Osteocyte (in vitro differentiated cells): ENCODE measurements at places on chromosomes 11 and 22. TPM values are rescaled to one million over a fixed set of nuclear protein-coding genes. Genes with fewer than 3 reads are reported as not detected.

DNA sequence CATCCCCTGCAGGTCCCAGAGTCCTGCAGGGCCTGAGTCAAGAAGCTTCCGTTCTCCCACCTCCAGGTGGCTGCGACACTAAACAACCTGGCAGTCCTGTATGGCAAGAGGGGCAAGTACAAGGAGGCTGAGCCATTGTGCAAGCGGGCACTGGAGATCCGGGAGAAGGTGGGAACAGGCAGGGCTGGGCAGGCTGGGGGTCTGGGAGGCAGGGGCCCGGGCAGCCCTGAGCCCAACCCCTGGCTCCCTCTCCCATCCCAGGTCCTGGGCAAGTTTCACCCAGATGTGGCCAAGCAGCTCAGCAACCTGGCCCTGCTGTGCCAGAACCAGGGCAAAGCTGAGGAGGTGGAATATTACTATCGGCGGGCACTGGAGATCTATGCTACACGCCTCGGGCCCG is 4.7 kb upstream of the RAB1B start:
- peaks cover 16% of the 10 kb centered on the region for H3K4me1 ChIP-seq
- no peak overlapping the region for H3K4me3 ChIP-seq
- no peak for DNase-seq
- peaks cover 25% of the 10 kb centered on the region for H3K36me3 ChIP-seq
- no peaks in the 10 kb centered on the region for H3K27me3 ChIP-seq
- no peak overlapping the region for H3K27ac ChIP-seq

GRCh38 chr22:38513063-38513462 is 7.0 kb upstream of the DDX17 start:
- no peaks in the 10 kb centered on the region for H3K27me3 ChIP-seq
- no peaks in the 10 kb centered on the region for H3K4me1 ChIP-seq
- H3K4me3 ChIP-seq = no peak overlapping the region
- no peak overlapping the region for H3K27ac ChIP-seq
- DNase-seq = no peak

DNA sequence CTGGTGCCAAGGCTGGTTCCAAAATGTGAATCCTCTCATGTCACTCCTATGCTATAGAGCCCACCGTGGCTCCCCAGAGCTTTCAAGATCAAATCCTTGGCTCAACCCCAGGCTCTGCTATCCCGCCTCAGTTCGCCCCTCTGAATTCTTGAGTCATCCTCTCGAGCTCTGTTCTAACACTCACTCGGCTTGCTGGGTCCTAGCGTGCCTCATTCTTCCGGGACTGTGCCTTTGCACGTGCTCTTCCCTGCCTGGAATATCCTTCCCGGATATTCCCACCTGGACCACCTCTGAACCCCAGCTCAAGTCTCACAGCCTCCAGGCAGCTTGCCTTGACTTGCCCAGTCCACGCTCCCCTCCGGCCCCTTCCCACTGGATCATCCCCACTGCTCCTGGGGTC is 13.0 kb downstream of the KCTD17 start:
- no peaks in the 10 kb centered on the region for H3K4me1 ChIP-seq
- H3K36me3 ChIP-seq = no peaks in the 10 kb centered on the region
- peaks cover 14% of the 10 kb centered on the region for H3K27me3 ChIP-seq
- DNase-seq = no peak

DNA sequence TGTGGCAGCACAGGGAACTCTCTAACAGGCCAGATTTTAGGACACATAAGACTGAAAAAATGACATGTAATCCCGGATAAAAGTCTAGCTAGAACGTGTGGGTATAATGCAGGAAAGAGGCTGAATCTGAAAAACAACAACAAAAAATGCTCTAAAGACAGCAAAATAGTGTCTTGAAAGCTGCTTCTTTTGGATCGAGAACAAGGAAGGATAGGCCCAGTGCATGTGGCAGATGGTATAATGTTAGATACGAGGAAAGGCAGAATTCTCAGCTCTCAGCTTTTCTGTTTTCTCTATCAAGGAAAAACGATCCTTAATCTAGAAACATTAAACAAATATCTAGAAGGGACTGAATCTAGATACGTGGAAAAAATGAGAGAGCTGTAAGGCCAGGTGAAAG is 33.8 kb upstream of the PARVA start:
- H3K36me3 ChIP-seq = peaks cover 3% of the 10 kb centered on the region
- no peaks in the 10 kb centered on the region for H3K27me3 ChIP-seq
- H3K4me3 ChIP-seq = no peak overlapping the region
- DNase-seq = no peak
- no peak overlapping the region for H3K27ac ChIP-seq

GRCh38 chr22:42072606-42073330 is 1.3 kb upstream of the PHETA2 start:
- no peak overlapping the region for H3K4me3 ChIP-seq
- H3K4me1 ChIP-seq = peaks cover 19% of the 10 kb centered on the region
- no peak overlapping the region for H3K27ac ChIP-seq
- H3K36me3 ChIP-seq = no peaks in the 10 kb centered on the region
- no peaks in the 10 kb centered on the region for H3K27me3 ChIP-seq
- no peak for DNase-seq

DNA sequence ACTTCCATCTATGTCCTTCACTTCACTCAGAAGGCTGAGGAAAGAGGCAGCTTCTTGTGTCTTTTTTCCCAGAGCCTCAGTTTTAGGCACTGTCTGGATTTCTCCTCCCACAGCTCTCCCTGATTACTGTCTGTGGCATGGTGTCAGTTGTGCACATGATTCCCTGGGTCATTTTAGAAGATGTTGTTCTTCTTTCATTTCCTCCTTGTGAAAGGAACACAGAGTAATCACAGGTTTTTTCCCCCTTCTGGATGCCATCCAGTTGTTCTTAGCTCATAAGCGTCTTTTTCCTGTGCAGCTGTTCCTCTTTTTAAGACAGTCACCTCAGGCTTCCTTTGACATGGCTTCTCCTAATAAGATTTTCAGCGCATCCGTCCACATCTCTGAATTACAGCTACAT is 212.2 kb downstream of the FAM181B start:
- H3K27me3 ChIP-seq = no peaks in the 10 kb centered on the region
- H3K36me3 ChIP-seq = no peaks in the 10 kb centered on the region
- H3K27ac ChIP-seq = no peak overlapping the region
- DNase-seq = no peak

DNA sequence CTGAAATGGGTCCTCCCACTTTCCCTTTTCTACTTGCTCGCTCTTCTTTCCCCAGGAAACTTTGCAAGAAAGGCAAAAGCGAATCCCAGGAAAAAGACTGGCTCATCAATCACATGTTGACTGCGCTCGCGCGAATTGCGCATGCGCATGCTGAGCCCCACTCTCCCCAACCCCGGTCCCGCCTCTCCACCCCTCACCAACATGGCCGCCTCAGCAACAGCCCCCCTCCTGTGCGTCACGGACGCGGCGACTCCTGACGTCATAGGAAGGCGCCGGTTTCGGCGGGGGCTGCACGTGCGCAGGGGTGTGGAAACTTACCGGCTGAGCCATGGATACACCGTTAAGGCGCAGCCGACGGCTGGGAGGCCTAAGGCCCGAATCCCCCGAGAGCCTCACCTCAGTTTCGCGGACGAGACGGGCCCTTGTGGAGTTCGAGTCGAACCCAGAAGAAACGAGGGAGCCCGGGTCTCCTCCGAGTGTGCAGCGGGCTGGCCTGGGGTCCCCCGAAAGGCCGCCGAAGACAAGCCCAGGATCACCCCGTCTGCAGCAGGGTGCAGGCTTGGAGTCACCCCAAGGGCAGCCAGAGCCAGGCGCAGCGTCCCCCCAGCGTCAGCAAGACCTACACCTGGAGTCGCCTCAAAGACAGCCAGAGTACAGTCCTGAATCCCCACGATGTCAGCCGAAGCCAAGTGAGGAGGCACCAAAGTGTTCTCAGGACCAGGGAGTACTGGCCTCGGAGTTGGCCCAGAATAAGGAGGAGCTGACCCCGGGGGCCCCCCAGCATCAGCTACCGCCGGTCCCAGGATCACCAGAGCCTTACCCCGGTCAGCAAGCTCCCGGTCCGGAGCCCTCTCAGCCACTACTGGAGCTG is at the start of gene CCDC86:
Gene CCDC86, plus strand, starts transcription at position 317 of the 871 bp plus-strand sequence. Its CDS starts 12 bp downstream, at position 329.
- peak; percentile 98 for DNase-seq
- H3K4me1 ChIP-seq = peaks cover 57% of the 10 kb centered on the region
- peaks cover 3% of the 10 kb centered on the region for H3K27me3 ChIP-seq
- H3K27ac ChIP-seq = peak within 1 kb of the TSS; percentile 97
- H3K36me3 ChIP-seq = peaks cover 4% of the 10 kb centered on the region

DNA sequence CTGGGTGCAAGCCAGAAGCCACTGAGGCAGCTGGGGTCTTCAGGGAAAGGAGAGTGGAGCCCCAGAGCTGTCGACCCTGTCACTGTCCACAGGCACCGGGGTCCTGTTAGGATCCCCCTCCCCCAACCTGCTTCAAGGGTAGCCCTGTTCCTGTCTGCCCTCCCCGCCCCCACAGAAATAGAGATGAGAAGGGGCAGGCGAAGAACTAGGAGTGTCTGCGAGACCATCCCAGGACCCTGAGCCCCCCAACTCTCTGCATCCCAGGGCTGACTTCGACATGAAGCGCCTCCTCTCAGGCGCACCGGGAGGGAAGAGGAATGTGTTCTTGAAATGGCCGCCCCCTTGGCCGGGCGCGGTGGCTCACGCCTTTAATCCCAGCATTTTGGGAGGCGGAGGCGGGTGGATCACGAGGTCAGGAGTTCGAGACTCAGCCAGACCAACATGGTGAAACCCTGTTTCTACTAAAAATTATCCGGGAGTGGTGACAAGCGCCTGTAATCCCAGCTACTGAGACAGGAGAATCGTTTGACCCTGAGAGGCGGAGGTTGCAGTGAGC is 607 bp upstream of the ZNF70 start:
- H3K4me1 ChIP-seq = peaks cover 15% of the 10 kb centered on the region
- no peaks in the 10 kb centered on the region for H3K36me3 ChIP-seq
- H3K27ac ChIP-seq = peak overlapping the region; percentile 74
- H3K4me3 ChIP-seq = peak overlapping the region; percentile 75
- DNase-seq = no peak
- no peaks in the 10 kb centered on the region for H3K27me3 ChIP-seq

DNA sequence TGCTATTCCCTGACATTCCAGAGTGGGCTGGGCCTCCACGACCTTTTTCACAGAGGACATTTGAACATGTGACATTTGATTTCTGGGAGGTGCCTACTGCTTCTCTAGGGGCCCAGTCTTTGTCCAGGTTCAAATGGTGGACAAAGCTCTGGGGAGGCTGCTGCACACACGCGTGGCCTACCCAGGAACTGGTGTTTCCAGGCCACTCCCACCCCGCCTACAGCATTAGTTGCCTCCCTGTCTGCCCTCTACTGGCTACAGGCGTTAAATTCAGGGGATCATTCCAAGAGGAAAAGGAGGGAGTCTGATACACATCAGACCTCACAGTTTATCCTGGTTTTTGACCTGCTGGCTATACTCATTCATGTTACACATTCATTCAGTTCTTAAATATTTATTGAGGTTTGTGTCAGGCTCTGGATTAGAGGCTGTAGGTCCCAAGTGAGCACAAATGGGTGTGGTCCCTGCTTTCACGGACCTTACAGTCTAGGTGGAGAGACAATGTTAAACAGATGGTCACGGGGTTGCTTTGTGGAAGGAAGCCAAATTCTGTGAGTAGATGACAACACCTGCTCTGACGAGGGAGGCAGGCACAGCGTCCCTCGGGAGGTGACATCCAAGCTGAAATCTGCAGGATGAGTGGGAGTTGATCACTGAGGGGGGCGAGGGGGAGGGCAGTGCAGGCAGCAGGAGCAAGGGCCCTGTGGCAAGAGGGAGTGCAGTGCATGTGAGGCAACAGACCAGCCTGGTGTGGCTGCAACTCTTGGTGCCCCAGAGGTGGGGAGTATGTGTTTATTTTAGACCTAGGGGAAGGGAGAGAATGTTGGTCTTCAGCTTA is 11.8 kb downstream of the TUB start:
- no peak overlapping the region for H3K27ac ChIP-seq
- H3K4me3 ChIP-seq = no peak overlapping the region
- H3K27me3 ChIP-seq = no peaks in the 10 kb centered on the region
- peaks cover 4% of the 10 kb centered on the region for H3K4me1 ChIP-seq
- DNase-seq = no peak
- peaks cover 4% of the 10 kb centered on the region for H3K36me3 ChIP-seq

- peaks cover 4% of the 10 kb centered on the region for H3K4me1 ChIP-seq
- H3K27me3 ChIP-seq = peaks cover 38% of the 10 kb centered on the region
- no peak overlapping the region for H3K4me3 ChIP-seq
These were observed 51.2 kb upstream of the ELF5 start for GRCh38 chr11:34564807-34565241.

- H3K4me3 ChIP-seq = no peak overlapping the region
- no peak overlapping the region for H3K27ac ChIP-seq
- no peak for DNase-seq
- no peaks in the 10 kb centered on the region for H3K36me3 ChIP-seq
- H3K27me3 ChIP-seq = no peaks in the 10 kb centered on the region
These were observed 3.3 kb downstream of the CAPN5 start for GRCh38 chr11:77069969-77070582.

GVQW3 gene
- 3.8 and 4.2 TPM in 2 replicates for total RNA-seq

GDPD4 gene
- not detected in 2 replicates for total RNA-seq

C11orf65 gene
- total RNA-seq = 0.35 and 0.91 TPM in 2 replicates

NDUFV1 gene
- total RNA-seq = 180 and 185 TPM in 2 replicates
